CD4-positive, alpha-beta T cell (primary cell): ENCODE measurements at places on chromosomes 6 and 20.

DNA sequence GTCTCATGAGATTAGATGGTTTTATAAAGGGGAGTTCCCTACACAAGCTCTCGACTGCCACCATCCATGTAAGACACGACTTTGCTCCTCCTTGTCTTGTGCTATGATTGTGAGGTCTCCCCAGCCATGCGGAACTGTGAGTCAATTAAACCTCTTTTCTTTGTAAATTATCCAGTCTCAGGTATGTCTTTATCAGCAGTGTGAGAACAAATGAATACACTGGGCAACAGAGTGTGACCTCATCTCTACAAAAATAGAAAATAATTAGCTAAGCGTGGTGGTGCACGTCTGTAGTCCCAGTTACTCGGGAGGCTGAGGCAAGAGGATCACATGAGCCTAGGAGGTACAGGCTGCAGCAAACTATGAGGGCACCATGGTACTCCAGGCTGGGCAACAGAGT lies 51.3 kb downstream of the MDN1 start:
- DNase-seq: no peak

- DNase-seq: no peak
These were observed 9.6 kb downstream of the SLC35A1 start for GRCh38 chr6:87482366-87482765.

- no peak for DNase-seq
These were observed 151.8 kb downstream of the NRN1 start for GRCh38 chr6:5854899-5855298.

DNA sequence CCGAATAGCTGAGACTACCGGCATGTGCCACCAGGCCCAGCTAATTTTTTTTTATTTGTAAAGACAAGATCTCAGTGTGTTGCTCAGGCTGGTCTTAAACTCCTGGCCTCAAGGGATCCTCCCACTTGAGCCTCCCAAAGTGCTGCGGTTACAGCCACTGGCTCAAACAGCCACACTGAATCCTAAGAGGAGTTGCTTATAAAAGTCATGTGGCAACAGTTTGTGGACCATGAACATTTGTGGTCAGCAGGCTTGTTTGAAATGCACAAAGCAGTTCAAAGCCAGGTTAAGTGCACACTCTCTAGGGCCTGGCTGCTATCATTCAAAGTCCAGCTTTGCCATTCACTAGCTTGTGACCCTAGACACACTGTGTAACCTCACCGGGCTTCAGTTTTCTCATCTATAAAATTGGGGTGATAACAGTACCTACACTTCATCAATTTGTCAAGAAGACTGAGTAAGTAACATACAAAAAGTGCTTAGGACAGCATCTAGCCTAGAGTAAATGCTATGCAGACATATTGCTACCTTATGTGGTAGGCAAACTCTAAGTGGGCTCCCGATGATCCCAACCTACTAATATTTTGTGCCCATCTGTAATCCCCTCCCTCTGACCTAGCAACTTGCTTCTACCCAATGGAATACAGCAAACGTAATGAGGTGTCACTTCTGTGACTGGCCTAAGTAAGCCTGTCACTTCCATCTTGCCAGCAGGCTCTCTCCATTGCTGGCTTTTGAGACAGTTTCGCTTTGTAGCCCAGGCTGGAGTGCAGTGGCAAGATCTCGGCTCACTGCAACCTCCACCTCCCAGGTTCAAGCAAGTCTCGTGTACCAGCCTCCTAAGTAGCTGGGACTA lies 122.9 kb downstream of the ZMYND8 start:
- DNase-seq: no peak

DNA sequence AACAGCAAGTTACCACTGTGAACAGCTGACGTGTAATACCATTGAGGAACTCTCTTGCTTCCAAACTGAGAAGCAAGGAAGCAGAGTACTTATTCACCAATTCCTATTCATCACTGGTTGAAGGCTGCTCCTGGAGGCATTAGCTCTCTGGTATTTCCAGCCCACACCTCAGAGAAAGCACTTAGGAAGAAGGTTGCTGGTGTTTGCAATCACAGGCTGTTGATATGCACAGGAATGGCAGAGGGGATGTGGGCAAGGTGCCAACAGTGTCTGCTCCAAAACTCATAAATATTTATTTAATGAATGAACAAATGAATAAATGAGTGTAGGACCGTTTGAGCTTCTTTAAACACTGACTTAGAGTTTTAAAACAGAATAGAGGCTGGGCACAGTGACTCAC lies 6.9 kb upstream of the RRBP1 start:
- DNase-seq: no peak

DNA sequence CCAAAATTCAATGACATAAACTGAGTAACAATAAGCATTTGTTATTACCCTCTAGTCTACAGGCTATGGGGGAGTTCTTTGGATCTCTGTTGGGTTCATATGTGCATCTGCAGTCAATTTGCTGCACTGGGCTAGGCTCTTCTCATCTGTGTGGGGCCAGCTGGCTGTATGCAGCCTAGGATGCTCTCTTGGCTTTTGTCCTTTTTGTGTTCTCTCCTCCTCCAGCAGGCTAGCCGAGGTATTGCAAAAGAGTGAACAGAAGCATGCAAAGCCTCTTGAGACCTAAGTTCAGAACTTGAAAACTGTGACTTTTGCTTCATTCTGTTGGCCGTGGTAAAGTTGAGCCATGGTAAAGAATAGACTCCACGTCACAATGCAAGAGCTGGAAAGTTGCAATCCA lies 62.8 kb upstream of the FOXO3 start:
- DNase-seq: no peak

DNA sequence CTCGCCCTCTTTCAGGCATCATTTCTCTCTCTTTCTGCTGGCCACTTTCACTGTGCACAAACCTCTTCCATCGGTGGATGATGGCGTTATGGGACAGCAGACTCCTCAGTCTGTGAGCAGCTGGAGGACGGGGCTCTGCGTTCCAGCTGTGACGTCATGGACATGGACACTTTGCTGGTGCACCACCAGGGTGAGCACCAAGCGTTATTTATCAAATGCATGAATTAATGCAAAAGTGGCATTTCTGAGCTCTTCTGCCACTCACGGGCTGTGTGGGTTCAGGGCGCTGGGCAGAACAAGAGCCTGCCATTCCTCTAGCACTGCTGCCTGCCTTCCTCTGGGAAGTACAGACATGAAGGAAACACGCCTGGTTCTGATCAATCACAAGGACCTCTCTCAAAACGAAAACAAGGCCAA lies 82.9 kb upstream of the MPC1 start:
- no peak for DNase-seq

DNA sequence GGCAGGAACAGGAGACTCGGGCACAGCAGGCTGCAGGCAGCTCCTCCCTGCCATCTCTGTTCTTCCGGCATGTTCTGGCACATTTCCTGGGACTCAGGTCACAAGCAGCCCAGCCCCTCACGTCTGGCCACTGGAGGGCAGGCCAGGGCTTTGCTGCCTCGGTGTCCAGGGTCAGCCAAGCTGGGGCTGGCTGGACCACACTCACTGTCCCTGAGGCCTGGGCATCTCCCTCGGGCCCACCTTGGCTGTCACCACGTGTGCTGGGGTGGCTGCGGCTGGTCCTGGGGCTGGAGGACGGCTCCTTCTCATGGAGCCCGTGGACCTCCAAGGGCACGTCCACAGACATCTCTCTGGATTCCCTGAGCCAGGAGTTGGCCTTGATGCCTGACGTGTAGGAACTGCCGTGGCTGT lies 18.5 kb downstream of the FRMD1 start:
- DNase-seq: no peak

DNA sequence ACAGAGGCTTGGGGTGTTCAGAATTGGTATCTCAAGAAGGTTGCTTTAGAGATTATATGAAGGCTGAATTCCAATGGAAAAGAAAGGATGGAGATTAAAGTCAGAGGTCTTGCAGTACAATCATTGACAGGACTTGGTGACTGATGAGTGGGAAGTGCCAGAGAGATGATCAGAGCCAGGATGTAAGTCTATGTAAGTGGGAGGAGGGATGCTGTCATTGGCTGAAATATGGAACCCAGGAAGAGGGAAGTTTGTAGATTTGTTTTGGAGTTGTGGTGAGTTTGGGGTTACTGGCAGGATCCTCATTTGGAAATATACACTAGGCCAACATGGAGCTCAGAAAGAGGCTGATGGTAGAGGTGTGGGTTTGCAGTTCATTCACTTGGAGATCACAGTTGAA lies 23.8 kb upstream of the TNFAIP3 start:
- no peak for DNase-seq

GRCh38 chr20:36951198-36951978 lies at the start of gene SAMHD1:
Gene SAMHD1, minus strand, starts transcription at chr20:36951708. Its CDS starts 65 bp downstream, at chr20:36951643.
- DNase-seq: peak; percentile 95

GRCh38 chr6:105317607-105318533 lies 85.0 kb downstream of the PREP start:
- DNase-seq: no peak

DNA sequence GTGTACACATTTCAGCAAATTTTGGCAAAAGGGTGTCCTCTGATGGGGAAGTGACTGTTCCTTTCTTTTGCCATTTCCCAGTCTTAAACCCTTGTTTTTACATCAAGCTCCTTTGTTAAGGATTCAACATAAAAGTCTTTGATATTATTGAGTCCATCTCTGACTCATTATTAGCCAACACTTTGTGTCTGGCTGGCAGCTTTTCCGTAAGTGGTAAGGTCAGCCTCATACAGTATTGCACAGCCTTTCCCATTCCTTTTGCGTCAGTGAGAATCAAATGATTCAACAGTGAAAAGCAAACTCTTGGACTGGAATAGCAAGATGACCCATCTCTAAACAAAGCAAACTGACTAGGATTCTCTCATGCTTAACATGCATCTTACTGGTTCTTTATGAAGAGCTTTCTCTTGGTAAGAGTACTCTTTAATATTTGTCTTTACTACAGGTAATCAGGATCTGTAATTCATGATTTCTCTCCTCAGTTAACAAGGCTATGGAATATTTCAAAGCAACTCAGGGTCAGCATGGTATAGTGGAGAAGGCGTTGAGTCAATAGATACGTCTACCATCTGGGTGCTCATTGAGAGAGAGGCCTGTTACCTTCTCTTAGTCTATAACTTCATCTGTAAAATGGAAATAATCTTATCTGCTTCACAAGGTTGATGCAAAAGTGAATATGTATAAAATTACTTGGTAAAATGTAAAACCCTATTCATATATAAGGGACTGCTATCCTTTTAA lies 183.6 kb downstream of the PRL start:
- DNase-seq: no peak

DNA sequence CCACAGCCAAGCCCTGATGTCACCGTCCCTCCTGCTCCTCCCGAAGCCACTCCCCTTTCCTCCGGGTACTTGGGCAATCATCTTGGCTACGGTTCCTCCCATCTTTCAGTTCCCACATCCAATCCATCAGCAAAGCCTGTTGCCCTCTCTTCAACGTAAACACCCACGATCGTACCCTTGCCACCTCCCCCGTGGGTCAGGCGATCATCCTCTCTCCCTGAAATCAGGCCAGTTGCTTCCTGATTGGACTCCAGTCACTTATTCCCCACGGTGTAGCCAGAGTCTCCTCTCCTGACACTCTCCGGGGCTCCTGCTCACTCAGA lies 44.5 kb downstream of the SULF2 start:
- DNase-seq: no peak
